ENCODE measurements at places on chromosomes 3 and 15.

- no peak for DNase-seq
These were observed 13.4 kb downstream of the KLF13 start for GRCh38 chr15:31340047-31340446.

GRCh38 chr3:45987368-45988291 lies 8.0 kb downstream of the FYCO1 start:
- no peak for DNase-seq

GRCh38 chr3:137988982-137989381 lies 21.0 kb upstream of the CLDN18 start:
- no peak for DNase-seq

GRCh38 chr3:134839990-134840389 lies 44.9 kb downstream of the EPHB1 start:
- DNase-seq, result peak; percentile 13

DNA sequence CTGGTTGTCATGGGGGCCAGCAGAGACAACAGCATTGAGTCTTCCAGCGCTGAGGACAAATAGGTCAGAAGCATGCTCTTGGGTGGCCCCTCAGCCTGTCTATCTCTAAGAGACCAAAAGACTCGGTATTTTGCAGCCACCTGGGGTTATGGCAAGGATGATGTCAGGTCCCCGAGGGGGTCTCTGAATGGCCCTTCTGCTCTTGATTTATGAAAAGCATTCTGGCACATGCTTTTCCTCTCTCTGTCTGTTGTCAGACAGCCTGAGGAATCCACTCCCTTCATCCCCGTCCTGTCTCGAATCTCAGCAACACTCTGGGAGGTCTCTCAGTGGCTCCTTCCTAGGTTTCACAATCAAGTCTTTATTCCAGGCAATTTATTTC lies 156.6 kb upstream of the RGMA start:
- DNase-seq, result no peak

DNA sequence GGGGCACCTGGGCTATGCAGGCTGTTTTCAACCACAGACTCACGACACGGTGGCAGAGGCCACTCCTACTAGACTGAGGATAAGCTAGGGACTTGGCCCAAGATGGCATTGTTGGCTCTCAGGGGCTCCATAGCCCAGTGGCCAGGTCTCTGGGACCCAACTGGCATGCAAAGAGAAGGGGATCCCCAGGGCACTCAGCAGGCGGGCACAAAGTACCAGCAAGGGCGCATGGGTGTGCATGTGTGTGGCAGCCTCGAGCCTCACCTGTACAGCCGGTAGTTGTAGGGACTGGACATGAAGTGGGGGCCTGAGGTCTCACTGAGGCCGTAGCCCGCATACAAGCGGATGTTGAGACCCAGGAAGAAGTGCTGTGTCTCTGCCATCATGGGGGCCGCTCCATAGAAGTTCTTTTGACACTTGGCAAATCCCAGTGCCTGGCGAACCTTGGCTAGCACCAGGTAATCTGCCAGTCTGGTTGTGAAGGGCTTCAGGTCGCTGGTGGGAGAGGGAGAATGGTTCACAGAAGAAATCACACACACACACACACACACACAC lies 30.2 kb downstream of the IDH3A start:
- no peak for DNase-seq

DNA sequence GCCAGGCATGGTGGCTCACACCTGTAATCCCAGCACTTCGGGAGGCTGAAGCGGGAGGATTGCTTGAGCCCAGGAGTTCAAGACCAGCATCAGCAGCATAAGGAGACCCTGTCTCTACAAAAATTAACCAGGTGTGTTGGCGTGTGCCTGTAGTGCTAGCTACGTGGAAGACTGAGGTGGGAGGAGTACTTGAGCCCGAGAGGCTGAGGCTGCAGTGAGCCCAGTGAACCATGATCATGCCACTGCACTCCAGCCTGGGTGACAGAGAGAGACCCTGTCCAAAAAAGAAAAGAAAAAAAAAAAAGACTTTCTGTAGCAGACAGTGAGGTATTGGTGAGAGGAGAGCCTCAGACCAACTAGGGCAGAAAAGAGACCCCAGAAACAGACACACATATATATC lies 263.8 kb downstream of the XXYLT1 start:
- DNase-seq, result no peak

- DNase-seq, result peak; percentile 56
These were observed 30.1 kb downstream of the SUCNR1 start for GRCh38 chr3:151903501-151903991.

GRCh38 chr3:148654433-148654832 lies 43.3 kb upstream of the AGTR1 start:
- DNase-seq, result no peak

DNA sequence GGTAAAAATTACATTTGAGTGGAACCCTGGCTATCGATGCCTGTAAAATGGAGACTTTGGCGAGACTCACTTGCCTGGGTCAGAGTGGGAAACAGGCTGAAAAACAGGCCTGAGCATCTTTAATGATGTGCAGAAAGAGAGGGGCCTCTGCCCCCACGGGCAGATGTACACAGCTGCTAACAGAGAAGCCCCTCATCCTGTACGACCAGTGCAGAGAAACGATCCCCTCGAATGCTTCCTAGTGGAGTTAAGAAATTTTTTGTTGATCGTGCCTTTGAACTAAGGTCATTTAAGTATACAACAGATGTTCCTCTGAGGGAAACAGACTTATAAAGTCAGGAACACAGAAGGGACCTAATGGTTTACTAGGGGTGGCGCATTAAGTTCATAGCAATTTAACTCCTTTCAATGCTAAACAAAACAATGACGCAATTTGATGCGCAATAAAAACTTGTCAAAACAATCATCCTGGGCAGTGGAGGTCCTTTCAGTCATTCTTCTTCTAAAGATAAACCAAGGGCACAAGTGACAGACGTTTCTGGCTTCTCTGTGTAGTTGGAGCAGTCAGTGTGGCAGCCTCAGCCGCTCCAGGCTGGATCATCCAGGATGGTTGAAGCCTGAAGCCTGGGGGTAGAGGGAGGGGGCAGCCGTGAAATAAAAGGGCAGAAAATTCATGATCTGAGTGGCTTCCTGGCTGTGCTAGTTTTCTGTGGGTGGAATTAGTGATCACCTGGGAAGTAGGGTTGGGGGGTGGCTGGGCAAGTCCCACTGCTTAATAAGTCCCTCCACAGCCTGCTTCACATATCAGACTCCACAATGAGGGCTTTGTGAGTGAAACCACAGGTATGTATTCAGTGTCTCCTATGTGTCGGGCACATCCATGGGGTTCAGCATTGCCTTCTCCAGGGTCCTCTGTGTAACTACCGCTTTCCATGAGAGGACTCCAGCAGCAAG lies 50.8 kb upstream of the MRPS22 start:
- DNase-seq, result no peak

GRCh38 chr15:60869851-60870250 lies 359.3 kb downstream of the RORA start:
- DNase-seq, result no peak

GRCh38 chr3:123638936-123639689 lies 54.3 kb upstream of the HACD2 start:
- no peak for DNase-seq

GRCh38 chr3:151864423-151865101 lies 8.9 kb upstream of the SUCNR1 start:
- peak; percentile 57 for DNase-seq

DNA sequence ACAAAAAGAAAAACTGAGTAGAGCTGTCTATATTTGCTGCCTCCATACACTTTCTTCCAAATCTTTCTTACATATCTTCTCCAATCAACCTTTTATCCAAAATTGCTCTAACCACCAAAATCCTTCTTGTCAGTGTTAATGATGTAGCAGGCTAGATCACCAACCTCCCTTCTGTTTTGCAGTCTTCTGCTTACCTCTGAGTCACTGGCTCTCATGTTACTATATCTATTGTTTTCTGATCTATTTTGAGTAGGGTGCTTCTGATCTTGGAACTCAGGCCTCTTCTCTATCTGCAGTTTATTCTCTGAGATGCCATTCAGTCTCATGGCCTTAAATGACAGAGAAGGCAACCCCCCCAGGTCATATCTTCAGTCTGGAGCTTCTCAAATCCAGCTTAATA lies 26.3 kb upstream of the AADAC start:
- DNase-seq, result no peak

GRCh38 chr15:65130941-65131340 lies 2.7 kb downstream of the PDCD7 start:
- DNase-seq, result peak; percentile 18

DNA sequence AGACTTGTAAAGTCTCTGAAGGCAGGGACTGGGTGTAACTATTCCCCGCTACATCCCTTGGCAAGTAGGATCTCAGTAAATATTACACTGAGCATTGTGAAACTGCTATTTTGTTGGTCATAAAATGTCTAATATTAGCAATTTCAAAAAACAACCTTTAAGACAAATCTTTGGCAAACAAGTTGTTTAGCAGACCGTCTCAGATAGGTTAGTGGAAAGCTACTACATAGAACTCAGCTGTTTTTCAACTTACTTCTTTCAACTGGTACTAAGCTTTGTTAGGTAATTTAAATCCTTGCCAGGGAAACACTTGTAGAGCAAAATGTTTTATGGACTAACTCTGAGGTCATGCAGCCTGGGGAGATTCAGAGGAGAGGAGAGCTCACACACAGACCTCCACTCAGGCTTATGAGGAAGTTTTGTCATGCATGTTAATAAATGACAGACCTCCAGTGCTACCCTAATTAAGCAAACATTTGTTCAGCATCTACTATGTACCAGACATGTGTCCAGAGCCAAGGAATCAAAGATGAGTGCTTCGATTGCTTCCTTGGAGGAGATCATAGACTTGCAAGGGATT lies 61.6 kb upstream of the STAC start:
- no peak for DNase-seq

- DNase-seq, result no peak
These were observed 153.8 kb downstream of the IGF1R start for GRCh38 chr15:98802187-98802586.

DNA sequence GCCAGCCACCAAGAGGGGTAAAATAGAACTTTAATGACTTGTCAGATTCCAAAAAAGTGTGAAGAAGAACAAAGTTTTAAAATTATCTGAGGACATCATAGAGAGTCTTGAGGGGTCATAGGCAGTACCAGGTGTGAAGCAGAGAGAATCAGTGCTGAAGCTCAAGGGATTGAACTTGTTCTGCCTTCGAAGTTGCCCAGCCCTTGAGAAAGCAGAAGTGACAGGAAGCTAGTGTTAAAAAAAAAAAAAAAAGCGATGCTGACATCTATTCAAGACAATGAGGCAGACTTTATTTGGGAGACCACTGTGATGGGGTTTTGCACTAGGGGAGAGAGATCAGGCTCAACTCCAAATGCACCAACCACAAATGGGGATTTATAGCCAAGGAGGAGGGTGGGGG lies 21.8 kb downstream of the FBXO22 start:
- peak; percentile 32 for DNase-seq

DNA sequence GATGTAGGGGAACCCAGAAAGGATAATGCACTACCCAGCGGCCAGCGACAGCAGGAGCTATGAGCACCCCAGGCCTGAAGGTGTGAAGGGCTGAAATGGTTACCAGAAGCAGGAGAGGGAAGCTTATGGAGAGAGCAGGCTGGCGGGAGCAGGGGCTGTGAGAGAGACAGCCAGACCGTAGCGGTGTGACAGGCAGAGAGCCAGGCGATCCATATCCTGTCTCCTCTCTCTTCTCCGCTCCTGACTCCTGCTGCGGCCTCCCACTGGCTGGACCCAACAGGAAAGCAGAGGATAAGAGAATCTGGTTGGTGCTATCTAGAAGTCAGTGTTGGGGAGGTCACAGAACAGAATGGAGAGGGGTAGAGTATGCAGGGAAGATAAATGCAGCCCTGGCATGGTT lies 49.9 kb downstream of the BTD start:
- no peak for DNase-seq

GRCh38 chr3:106824856-106825255 lies 552.4 kb upstream of the CCDC54 start:
- DNase-seq, result peak; percentile 56

DNA sequence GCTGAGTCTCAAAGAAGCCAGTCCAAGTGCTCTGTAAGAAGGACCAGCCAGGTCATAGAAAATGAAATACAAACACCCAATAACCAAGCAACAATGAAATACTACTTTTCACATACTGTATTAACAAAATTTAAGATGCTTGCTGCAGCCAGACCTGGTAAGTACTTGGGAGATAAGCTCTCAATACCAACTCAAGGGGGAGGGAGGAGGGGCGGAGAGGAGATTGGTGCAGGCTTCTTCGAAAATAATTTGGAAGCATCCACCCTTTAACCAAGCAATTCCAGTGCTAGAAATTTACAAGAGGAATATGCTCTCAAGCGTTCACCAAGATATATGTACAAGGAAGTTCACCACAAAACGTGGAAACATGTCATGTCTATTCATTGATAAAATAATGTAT lies 7.6 kb upstream of the LRRC2 start:
- DNase-seq, result no peak

DNA sequence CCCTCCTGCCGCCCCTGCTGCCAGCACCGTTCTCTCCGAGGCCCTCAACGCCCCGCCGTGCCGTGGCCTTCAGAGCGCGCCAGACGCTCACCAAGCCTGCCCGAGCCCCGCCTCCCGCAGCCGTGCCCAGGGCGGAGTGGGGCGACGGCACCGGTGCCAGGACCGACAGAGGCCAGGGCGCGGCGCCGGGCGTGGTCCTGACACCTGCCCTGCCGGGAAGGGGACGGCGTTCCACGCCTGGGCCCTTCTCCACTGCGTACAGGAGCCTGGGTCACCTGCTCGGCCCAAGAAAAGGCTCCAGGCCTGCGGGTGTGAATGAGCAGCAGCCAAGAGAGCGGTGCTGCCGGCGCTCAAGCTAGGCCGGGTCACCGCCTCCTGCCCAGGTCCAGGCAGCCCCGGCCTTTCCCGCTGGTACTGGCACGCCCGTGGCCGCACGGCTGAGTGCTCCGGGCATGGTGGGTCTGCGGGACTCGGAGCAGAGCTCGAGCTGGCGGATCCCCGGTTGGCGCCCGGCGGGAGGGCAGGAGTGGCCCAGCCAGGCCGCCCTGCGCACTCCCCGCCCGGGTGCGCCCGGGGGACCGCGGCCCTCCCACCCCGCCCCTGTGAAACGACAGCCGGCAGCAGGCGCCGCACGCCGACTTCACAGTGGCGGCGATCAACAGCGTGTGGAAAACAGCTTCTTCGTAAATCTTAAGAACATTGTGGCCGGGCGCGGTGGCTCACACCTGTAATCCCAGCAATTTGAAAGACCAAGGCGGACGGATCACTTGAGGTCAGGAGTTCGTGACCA lies 4.2 kb downstream of the OCA2 start:
- DNase-seq, result peak; percentile 40

GRCh38 chr3:140432229-140432669 lies 245.6 kb upstream of the TRIM42 start:
- DNase-seq, result no peak

DNA sequence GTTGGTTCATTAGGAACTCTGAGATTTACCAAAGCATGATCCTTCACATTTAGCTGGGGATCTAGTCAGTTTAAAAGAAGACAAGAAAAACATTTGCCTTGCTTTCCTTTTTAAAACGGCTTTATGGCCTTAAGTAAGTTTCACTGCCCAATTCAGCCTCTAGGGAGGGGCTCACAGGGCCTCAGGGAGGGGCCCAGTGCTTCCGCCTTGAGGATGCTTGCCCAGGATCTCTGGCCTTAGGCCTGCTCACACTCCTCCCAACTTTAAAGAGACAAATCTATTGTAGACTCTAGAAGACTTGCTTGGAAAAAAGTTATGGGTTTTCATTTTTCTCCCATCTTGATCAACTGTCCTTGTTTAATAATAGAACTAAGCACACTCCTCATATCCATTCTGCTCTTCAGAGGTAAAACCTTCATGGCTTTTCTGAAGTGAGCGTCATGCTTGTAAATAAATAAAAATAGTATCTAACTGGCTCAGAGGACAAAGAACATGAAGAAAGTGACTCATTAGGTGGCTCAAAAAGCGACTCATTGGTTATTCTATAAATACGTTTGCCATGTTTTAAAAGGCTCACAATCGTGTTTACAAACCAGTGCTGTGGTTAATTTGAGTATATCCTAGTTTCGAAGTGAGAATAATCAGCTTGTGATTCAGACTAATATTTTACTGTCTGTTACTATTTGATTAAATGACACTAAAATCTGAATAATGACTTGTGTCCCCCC lies 13.7 kb downstream of the PDHB start:
- no peak for DNase-seq
